Naive thymus-derived CD4-positive, alpha-beta T cell (primary cell): ENCODE measurements at places on chromosomes 2 and 18. TPM values are rescaled to one million over a fixed set of nuclear protein-coding genes. Genes with fewer than 3 reads are reported as not detected.

Gene ADAM23
- total RNA-seq: 0.22 and 0.36 TPM in 2 replicates

Gene POTEI
- total RNA-seq: not detected in 2 replicates

Gene DNAH6
- 1.1 TPM for total RNA-seq

Gene TNS1
- 0.60 TPM for total RNA-seq

Gene ALPP
- 0.24 TPM for total RNA-seq

Gene SPP2
- total RNA-seq: not detected

Gene NPAS2
- 8.9 TPM for total RNA-seq

Gene MDH1B
- total RNA-seq: 0.29 TPM

Gene INHA
- total RNA-seq: not detected

Gene PARD3B
- total RNA-seq: 1.9 TPM

Gene CBLN2
- not detected for total RNA-seq

DNA sequence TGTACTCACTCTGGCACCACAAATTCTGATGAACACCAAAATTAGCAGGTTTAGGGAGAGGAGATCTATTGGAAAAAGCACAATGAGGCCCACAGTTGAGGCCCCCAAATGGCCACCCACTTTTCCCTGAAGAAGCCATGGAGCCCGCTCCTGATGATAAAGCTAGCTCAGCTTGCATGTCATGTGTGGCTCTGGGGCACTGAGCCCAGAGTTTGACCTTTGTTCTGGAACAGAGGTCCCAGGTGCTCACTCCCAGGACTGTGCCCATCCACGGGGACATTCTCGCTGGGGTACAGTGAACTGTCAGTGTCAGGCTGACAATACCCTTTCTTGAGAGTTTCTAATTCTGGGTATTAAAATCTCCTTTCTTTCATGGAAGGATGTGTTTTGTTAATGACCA, 36.2 kb downstream of the XDH start:
- no peaks in the 10 kb centered on the region for H3K4me1 ChIP-seq
- no peak overlapping the region for H3K27ac ChIP-seq
- no peak overlapping the region for H3K4me3 ChIP-seq
- H3K36me3 ChIP-seq: no peaks in the 10 kb centered on the region

- no peaks in the 10 kb centered on the region for H3K36me3 ChIP-seq
- no peak overlapping the region for H3K27ac ChIP-seq
- H3K27me3 ChIP-seq: no peaks in the 10 kb centered on the region
- no peak for DNase-seq
- no peaks in the 10 kb centered on the region for H3K4me1 ChIP-seq
These were observed 13.0 kb upstream of the RTN4 start for GRCh38 chr2:55063226-55063625.

DNA sequence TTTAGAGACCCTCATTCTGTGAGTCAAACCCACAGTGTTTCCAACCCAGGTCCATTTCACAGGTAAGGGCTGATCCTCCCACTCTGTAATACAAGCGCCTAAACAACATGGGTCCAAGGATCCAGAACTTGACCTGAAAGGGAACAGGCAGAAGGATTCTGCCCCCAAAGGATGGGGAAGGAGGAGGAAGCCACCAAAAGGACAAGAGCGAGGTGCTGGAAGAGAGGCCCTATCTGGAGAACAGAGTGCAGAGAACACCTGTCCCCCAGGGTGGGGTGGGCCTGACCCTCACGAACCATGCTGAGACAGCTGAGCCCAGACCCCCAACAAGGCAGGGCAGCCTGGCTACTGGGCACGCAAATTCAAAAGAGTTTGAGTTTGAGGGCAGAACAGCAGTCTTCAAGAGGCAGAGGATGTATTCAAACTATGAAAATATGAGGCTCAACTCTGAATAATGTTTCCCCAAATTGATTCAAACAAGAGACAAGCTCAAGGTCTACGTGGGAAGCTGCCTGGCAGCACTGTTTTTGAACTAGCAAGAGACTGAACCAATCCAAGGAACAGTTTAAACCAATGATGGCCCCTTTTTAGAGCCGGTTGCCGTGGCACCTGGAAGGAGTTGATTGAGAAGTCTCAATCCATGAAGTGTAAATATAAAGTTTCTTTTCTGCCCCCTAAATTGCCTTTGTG, 212.7 kb downstream of the ALPK2 start:
- H3K4me3 ChIP-seq: no peak overlapping the region
- H3K27ac ChIP-seq: no peak overlapping the region
- no peaks in the 10 kb centered on the region for H3K4me1 ChIP-seq
- H3K36me3 ChIP-seq: no peaks in the 10 kb centered on the region
- no peak for DNase-seq
- H3K27me3 ChIP-seq: no peaks in the 10 kb centered on the region

- no peak overlapping the region for H3K4me3 ChIP-seq
- DNase-seq: no peak
These were observed 50.8 kb downstream of the CCBE1 start for GRCh38 chr18:59646228-59646962.

- no peak overlapping the region for H3K4me3 ChIP-seq
- no peak overlapping the region for H3K27ac ChIP-seq
- H3K36me3 ChIP-seq: no peaks in the 10 kb centered on the region
- no peaks in the 10 kb centered on the region for H3K27me3 ChIP-seq
- no peaks in the 10 kb centered on the region for H3K4me1 ChIP-seq
These were observed 180.3 kb upstream of the PARD3B start for GRCh38 chr2:204364860-204365535.

DNA sequence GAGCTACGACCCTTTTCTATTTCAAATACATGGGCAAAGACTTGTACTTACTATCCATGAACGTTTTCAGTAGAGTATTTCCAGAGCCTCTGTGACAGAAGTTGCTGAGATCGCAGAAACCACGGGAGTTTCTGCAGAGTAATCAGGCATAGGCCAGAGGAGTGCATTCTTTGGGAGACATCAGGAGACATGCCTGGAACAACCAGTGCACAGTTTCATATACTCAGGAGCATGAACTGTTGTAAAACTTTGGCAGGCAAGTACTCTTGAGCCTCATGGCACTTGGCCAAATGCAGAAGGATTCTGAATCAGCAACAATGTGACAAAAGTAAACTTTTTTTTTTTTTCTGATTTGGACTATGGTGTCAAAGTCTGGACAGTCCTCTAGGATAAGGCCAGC, 307.1 kb downstream of the GRB14 start:
- no peak overlapping the region for H3K4me3 ChIP-seq
- no peaks in the 10 kb centered on the region for H3K36me3 ChIP-seq
- H3K4me1 ChIP-seq: no peaks in the 10 kb centered on the region
- no peak overlapping the region for H3K27ac ChIP-seq
- no peaks in the 10 kb centered on the region for H3K27me3 ChIP-seq

GRCh38 chr2:188893972-188894371, 80.2 kb upstream of the COL3A1 start:
- H3K27me3 ChIP-seq: no peaks in the 10 kb centered on the region
- DNase-seq: no peak
- H3K36me3 ChIP-seq: no peaks in the 10 kb centered on the region
- no peak overlapping the region for H3K27ac ChIP-seq
- no peak overlapping the region for H3K4me3 ChIP-seq

- DNase-seq: no peak
- H3K36me3 ChIP-seq: peaks cover 6% of the 10 kb centered on the region
- no peaks in the 10 kb centered on the region for H3K4me1 ChIP-seq
- no peak overlapping the region for H3K27ac ChIP-seq
These were observed 38.1 kb downstream of the SMAD4 start for GRCh38 chr18:51068105-51068504.

DNA sequence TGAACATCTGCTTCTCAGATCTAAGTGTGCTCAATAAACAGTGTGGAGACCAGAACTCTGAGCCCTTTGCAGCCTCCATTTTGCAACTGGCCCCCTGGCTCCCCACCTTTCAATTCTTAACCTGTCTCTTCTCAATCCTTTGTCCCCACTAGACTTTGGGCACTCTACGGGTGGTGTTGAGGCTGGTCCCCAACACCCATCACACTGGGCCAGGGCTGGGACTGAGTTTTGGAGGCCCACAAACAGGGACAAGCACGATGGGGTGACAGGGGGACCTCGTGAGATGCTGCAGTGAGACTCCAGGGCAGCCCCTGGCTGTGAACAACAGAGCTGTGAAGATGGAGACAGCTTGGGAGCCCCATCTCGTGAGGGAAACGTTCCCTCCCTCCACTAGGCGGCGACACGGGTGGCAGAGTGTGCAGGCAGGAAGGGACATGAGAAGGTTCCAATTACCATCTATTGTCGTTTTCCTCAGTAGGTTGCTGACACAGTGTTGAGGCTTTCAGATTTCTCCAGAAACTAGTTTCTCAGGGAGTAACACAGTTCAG, 1.2 kb downstream of the ANKMY1 start:
- no peak overlapping the region for H3K27ac ChIP-seq
- H3K36me3 ChIP-seq: no peaks in the 10 kb centered on the region
- H3K27me3 ChIP-seq: no peaks in the 10 kb centered on the region
- no peak overlapping the region for H3K4me3 ChIP-seq
- peaks cover 32% of the 10 kb centered on the region for H3K4me1 ChIP-seq
- DNase-seq: peak; percentile 56

DNA sequence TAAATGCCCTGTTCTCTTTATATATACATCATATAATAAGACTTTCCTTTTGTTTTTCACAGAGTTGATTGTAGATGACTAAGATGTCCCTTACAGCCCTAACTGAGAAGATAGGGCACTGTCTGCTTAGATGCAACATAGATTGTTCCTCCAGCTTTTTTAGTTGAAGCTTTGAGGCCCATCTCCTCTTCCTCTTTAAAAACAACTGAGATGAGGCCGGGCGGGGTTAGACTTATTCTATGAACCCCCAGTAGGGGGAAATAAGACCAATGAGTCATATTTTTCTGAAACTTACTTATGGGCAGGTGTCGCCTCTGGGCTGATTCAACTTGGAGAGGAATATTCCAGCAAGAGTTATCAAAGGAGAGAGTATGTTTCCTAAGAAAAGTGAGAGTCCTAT, 84.6 kb downstream of the FBXO15 start:
- no peak overlapping the region for H3K27ac ChIP-seq
- H3K36me3 ChIP-seq: no peaks in the 10 kb centered on the region
- H3K4me1 ChIP-seq: peaks cover 24% of the 10 kb centered on the region
- H3K27me3 ChIP-seq: no peaks in the 10 kb centered on the region

GRCh38 chr2:25041307-25041927, 459 bp upstream of the EFR3B start:
- no peaks in the 10 kb centered on the region for H3K36me3 ChIP-seq
- H3K27ac ChIP-seq: no peak overlapping the region
- peaks cover 8% of the 10 kb centered on the region for H3K27me3 ChIP-seq
- DNase-seq: peak; percentile 39

GRCh38 chr2:99998651-99999320, 143.6 kb downstream of the AFF3 start:
- H3K27me3 ChIP-seq: no peaks in the 10 kb centered on the region
- H3K27ac ChIP-seq: no peak overlapping the region
- no peaks in the 10 kb centered on the region for H3K4me1 ChIP-seq
- H3K4me3 ChIP-seq: no peak overlapping the region

DNA sequence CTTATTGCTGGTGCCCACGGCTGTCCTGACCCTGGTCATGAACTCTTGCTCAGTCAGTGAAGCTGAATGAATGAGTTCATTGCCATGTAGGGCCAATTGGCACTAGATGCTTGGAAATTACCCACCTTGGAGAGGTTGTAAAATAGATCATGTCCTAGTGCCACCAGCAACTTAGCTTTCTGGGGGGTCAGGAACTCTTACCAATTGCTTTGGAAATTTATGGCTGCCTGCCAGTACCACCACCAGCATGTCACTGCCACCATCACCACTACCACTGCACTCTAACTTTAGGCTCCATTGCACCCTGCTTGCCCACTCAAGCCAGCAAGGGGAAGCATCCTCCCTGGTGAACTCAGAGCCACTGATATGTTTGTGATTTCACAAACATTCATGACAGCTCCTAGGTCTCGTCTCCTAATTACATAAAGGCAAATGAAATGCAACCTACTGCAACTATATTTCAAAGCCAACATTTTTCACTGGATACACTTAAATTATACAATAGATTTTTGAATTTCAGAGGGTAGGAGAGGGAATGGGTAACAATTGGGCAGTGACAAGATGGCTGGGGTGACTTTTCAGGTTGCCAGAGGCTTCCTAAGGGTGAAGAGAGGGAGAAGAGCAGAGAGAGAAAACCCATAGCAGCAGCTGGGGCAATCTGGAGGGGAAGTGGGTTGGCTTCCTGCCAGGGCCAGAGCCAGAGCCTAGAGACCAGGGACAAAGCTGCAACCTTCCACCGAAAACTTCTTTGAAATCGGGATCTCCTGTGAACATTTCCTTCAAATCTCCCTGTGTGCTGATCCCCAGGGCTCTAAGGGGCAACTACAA, 3.5 kb upstream of the EMILIN1 start:
- H3K27me3 ChIP-seq: no peaks in the 10 kb centered on the region
- DNase-seq: peak; percentile 48
- no peaks in the 10 kb centered on the region for H3K36me3 ChIP-seq
- H3K4me3 ChIP-seq: no peak overlapping the region
- peak overlapping the region; percentile 44 for H3K27ac ChIP-seq

DNA sequence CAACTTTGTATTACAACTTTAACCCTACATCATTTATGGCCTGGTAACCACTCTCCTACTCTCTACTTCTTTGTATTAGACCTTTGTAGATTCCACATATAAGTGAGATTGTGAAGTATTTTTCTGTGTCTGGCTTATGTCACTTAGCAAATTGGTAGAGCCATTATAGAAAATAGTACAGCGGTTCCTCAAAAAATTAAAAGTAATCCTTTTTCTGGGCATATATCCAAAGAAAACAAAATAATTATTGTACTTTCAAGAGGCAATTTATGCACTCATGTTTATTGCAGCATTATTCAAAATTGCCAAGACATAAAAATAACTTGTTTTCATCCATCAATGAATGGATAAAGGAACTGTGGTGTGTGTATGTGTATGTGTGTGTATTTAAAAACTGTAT, 537.5 kb upstream of the FSIP2 start:
- no peaks in the 10 kb centered on the region for H3K36me3 ChIP-seq
- no peak overlapping the region for H3K4me3 ChIP-seq
- H3K4me1 ChIP-seq: no peaks in the 10 kb centered on the region
- no peak overlapping the region for H3K27ac ChIP-seq
- no peaks in the 10 kb centered on the region for H3K27me3 ChIP-seq

GRCh38 chr18:2900684-2901422, 54.0 kb downstream of the EMILIN2 start:
- H3K27me3 ChIP-seq: no peaks in the 10 kb centered on the region
- H3K36me3 ChIP-seq: no peaks in the 10 kb centered on the region
- H3K4me1 ChIP-seq: no peaks in the 10 kb centered on the region
- no peak overlapping the region for H3K27ac ChIP-seq
- H3K4me3 ChIP-seq: no peak overlapping the region

- H3K36me3 ChIP-seq: no peaks in the 10 kb centered on the region
- H3K27ac ChIP-seq: no peak overlapping the region
- H3K27me3 ChIP-seq: no peaks in the 10 kb centered on the region
- no peak for DNase-seq
- no peaks in the 10 kb centered on the region for H3K4me1 ChIP-seq
- no peak overlapping the region for H3K4me3 ChIP-seq
These were observed 8.7 kb upstream of the RPRD1A start for GRCh38 chr18:36075862-36076587.

GRCh38 chr18:62187543-62188510, 772 bp downstream of the RELCH start:
- no peaks in the 10 kb centered on the region for H3K36me3 ChIP-seq
- peak overlapping the region; percentile 72 for H3K27ac ChIP-seq
- DNase-seq: peak; percentile 32
- no peaks in the 10 kb centered on the region for H3K27me3 ChIP-seq
- H3K4me3 ChIP-seq: peak overlapping the region; percentile 97
